ENCODE measurements at places on chromosomes 2 and 18.

DNA sequence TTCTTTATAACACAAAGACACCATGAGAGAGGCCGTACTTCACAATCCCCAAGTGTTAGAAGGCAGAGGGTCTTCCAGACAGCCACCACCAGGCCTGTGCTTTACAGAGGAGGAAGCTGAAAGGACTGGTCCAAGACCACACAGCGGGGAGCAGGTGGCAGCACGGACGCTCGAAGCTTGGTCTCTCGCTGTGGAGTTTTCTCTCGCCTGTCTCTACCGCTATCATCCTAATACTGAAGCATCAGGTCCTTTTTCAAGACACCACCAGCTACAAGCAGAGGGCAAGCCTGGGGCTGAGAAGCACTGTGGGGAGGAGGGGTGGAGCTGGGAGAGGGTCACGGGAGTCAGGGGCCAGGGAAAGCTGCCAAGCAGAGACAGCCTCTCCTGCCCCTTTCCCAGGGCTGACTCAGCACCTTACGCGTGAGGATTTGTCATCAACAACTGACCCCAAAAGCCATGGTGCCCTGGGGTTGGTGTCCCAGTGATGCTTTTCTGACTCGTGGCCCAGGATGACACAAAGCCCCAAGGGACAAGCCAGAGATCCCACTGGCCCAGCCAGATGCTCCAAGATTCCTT lies 31.9 kb upstream of the FOSL2 start:
- no peak for DNase-seq

- DNase-seq: no peak
Measured at GRCh38 chr2:98541489-98541888, 66.8 kb downstream of the COA5 start.

- no peak for DNase-seq
Measured at GRCh38 chr2:47266939-47267710, 112.0 kb upstream of the STPG4 start.

DNA sequence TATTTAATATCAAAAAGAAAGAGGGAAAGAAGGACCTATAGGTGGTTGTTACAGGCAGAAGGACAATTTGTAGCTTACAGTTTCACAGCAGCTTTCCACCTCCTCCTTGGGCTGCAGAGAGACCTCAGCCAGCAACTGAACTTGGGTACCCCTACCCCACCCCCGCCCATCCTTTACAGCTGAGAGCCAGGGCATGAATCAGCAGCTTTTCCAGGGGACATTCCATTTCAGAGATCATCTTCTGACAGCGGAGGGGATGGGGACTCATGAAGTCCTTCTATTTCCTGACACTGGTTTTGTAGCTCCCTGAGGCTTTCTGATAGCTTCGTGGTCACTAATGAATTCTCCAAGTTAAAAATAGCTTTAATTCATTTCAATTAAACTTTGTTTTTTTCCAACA lies 96.4 kb downstream of the ITGB1BP1 start:
- no peak for DNase-seq

GRCh38 chr2:119293900-119294299 lies 70.3 kb downstream of the STEAP3 start:
- no peak for DNase-seq
